ENCODE measurements at places on chromosomes 3 and 15. TPM values are rescaled to one million over a fixed set of nuclear protein-coding genes. Genes with fewer than 3 reads are reported as not detected.

The IQCF6 gene
- not detected for total RNA-seq

DNA sequence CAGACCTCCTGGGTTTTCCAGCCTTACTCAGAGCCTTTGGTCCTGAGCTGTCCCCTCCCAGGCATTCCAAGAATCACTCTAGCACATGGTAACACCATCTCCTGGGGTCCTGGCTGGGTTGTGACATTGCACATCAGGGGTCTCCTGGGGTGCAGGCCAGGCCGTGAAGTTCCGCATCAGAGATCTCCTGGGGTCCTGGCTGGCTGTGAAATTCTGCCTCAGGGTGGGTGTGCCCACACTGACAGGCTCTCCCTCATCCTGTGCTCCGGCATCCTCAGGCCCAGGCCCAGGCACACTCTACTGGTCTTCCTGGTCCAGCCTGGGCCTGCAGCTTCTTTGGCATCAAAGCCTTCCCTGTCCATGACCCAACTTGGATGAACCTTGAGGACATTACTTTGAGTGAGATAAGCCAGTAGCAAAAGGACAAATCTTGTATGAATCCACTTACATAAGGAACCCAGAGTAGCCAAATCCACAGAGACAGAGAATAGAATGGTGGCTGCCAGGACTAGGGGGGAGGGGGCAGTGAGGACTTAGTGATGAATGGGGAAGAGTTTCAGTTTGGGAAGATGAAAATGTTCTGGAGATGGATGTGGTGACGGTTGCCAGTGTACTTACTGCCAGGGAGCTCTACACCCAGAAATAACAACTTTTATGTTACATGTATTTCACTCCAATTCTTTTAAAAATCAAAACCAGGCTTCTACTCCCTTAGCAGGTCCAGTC lies 49.1 kb upstream of the KLF13 start:
- H3K36me3 ChIP-seq: no peaks in the 10 kb centered on the region
- H3K27ac ChIP-seq: no peak overlapping the region
- DNase-seq: no peak
- peaks cover 19% of the 10 kb centered on the region for H3K4me1 ChIP-seq

GRCh38 chr15:40511093-40511471 lies 40.3 kb downstream of the CHST14 start:
- DNase-seq: no peak
- H3K27ac ChIP-seq: no peak overlapping the region
- H3K27me3 ChIP-seq: peaks cover 74% of the 10 kb centered on the region
- H3K4me3 ChIP-seq: peak overlapping the region; percentile 90
- H3K36me3 ChIP-seq: peaks cover 13% of the 10 kb centered on the region

DNA sequence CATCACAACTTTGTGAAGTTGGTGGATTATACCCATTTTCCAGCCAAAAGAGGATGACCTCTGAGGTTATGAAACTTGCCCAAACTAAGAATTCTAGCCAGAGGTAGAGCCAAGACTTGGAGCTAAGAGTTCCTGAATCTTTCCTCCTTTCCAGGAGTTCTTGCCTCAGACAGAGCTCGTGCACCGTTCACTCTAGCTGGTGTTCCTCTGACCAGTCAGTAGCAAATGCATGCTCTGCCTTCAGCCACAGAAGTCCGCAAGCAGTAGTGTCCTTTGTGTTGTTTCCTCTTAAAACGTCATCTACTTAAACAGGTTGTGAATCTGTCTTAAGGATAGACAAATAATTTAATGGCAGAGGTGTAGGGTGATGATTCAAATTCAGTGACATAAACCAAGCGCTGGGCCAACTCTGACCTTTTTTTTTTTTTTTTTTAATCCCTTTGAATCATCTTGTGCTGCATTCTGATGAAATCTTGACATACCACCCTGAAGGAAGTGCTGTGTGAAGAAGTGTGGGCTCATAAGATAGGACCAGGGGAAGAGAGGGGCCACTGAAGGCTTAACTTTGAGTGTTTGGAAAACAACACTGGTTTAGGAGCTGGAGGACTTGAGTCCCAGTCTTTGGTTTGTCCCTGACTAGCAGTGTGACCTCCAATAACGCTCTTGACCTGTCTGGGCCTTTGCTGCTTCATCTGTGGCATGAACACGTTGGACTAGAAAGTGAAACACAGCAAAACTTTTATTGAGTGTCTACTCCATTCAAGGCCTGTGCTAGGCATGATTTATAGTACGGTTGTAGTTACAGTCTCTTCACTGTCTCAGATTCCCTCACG lies 53.4 kb downstream of the ITPR1 start:
- no peak overlapping the region for H3K27ac ChIP-seq
- no peaks in the 10 kb centered on the region for H3K36me3 ChIP-seq
- no peaks in the 10 kb centered on the region for H3K27me3 ChIP-seq
- no peak for DNase-seq
- peaks cover 16% of the 10 kb centered on the region for H3K4me1 ChIP-seq
- no peak overlapping the region for H3K4me3 ChIP-seq

GRCh38 chr3:183149915-183150750 lies 12.4 kb downstream of the LAMP3 start:
- peaks cover 3% of the 10 kb centered on the region for H3K4me1 ChIP-seq
- no peak overlapping the region for H3K4me3 ChIP-seq
- H3K27me3 ChIP-seq: no peaks in the 10 kb centered on the region

DNA sequence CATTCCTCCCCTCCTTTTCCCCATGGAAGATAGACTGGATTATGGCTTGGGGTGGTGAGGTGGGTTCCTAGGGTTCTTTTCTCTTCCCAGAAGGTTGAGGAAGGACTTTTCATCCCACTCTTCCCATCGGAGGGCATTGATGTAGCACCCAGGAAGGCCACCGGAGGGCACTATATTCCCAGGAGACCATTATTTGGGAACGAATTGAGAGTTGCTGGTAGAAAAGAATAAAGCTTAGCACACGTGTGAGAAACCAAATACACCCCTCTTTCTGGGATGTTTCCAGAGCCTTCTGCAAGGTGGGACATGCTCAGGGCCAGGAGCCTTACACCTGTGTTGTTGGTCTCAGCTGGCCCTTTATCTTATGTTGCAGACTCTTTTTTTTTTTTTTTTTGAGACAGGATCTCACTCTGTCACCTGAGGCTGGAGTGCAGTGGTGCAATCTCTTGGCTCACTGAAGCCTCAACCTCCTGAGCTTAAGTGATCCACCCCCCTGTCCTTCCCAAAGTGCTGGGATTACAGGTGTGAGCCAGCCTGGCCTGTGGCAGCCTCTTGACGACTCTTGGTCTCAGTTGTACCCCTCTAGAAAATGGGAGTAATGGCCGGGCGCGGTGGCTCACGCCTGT lies 6.3 kb upstream of the CDC25A start:
- H3K4me3 ChIP-seq: no peak overlapping the region
- DNase-seq: no peak
- no peak overlapping the region for H3K27ac ChIP-seq
- H3K36me3 ChIP-seq: no peaks in the 10 kb centered on the region
- H3K4me1 ChIP-seq: peaks cover 3% of the 10 kb centered on the region
- peaks cover 5% of the 10 kb centered on the region for H3K27me3 ChIP-seq

DNA sequence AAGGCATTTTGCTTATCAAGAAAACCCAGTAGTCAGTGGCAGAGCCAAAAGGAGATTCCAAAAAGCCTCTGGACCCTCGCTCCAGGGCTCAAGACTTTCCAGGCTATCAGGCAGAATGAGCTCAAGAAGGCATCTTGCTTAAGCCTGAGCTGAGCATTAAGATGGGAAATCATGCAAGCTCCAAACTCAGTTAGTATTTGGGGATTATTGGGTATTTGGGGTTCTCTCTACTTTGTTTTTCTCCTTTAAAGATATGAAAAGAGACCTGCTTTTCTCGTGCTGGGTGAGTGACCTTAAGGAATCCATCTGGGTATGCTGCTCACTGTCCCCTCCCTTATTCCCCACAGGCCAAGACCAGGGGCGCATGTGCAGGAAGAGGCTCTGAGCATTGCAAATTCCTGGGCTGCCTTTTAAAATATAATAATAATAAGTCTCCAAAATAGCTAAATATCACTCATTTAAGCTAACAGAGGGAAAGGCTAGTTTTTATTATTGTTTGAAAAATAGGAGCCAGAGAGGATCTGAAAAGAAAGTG lies 75.4 kb upstream of the HACD2 start:
- H3K27ac ChIP-seq: no peak overlapping the region
- DNase-seq: no peak
- no peaks in the 10 kb centered on the region for H3K4me1 ChIP-seq
- H3K27me3 ChIP-seq: peaks cover 25% of the 10 kb centered on the region
- peaks cover 5% of the 10 kb centered on the region for H3K36me3 ChIP-seq

GRCh38 chr15:74322558-74323180 lies 44.8 kb downstream of the CYP11A1 start:
- no peak overlapping the region for H3K27ac ChIP-seq
- no peak overlapping the region for H3K4me3 ChIP-seq
- peaks cover 17% of the 10 kb centered on the region for H3K27me3 ChIP-seq

The CLCN2 gene
- total RNA-seq: 4.6 TPM

GRCh38 chr3:123186695-123187094 lies 15.0 kb upstream of the SEC22A start:
- no peaks in the 10 kb centered on the region for H3K4me1 ChIP-seq
- peaks cover 3% of the 10 kb centered on the region for H3K36me3 ChIP-seq
- H3K27ac ChIP-seq: no peak overlapping the region
- H3K27me3 ChIP-seq: peaks cover 6% of the 10 kb centered on the region

GRCh38 chr15:77753939-77754338 lies 121.2 kb upstream of the LINGO1 start:
- no peak overlapping the region for H3K4me3 ChIP-seq
- no peak overlapping the region for H3K27ac ChIP-seq
- H3K36me3 ChIP-seq: peaks cover 2% of the 10 kb centered on the region
- H3K4me1 ChIP-seq: no peaks in the 10 kb centered on the region
- H3K27me3 ChIP-seq: peaks cover 45% of the 10 kb centered on the region

The IRAK2 gene
- total RNA-seq: 5.0 TPM

DNA sequence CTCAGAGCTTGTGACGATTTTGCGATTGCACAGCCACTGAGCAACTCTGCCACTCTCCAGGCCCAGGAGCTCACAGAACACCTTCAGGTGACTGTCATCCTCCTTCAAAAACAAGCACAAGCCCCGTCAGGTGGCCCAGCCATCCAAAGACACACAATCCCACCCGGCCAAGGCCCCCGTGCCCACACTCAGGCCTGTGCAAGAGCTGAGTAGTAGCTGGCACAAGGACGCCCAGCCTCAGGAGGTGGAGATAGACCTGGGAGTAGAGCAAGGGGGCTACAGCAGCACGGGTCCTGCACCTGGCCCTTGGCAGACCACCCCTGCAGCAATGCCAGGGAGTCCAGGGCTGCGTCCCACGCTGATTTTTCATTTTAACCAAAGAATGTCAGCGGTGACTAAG lies 34.6 kb downstream of the MYO5C start:
- H3K4me1 ChIP-seq: peaks cover 34% of the 10 kb centered on the region
- no peaks in the 10 kb centered on the region for H3K27me3 ChIP-seq
- H3K36me3 ChIP-seq: no peaks in the 10 kb centered on the region
- DNase-seq: no peak
- H3K27ac ChIP-seq: peak overlapping the region; percentile 93

GRCh38 chr15:55991802-55992768 lies 1.3 kb downstream of the NEDD4 start:
- peak overlapping the region; percentile 45 for H3K27ac ChIP-seq
- H3K4me1 ChIP-seq: peaks cover 13% of the 10 kb centered on the region
- H3K27me3 ChIP-seq: peaks cover 12% of the 10 kb centered on the region
- peak overlapping the region; percentile 89 for H3K4me3 ChIP-seq

- H3K4me1 ChIP-seq: no peaks in the 10 kb centered on the region
- H3K27me3 ChIP-seq: no peaks in the 10 kb centered on the region
- H3K4me3 ChIP-seq: no peak overlapping the region
- no peak overlapping the region for H3K27ac ChIP-seq
- no peak for DNase-seq
Measured at GRCh38 chr3:95302044-95302443, 1239.2 kb downstream of the NSUN3 start.
